ENCODE measurements at places on chromosomes 2 and 18.

- no peak for DNase-seq
Observed at GRCh38 chr2:161918692-161919091, 155.3 kb downstream of the DPP4 start.

- DNase-seq: no peak
Observed at GRCh38 chr18:9779630-9780029, 71.5 kb downstream of the RAB31 start.

DNA sequence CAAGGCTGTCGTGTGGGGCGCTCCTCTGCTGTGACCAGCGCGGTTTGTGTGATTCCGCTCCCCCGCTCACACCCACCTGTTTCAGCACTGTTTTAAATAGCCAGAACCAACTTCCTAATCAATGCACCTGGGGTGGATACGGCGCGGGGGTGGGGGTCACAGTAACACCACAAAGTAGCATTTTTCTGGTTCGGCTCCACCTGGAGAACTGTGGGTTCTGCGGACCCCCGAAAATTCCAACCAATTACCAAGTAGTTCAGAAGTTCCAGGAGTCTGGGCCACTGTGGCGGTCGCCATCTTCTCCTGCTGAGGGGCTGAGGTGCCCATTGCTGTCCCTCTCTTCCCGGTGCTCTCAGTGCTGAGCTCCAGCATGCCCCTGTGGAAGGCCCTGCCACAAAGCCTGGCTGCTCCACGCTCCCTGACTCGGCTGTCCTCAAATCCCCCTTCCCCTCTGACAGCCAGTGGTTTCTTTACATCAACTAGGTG is 79.4 kb downstream of the GFPT1 start:
- no peak for DNase-seq

- no peak for DNase-seq
Observed at GRCh38 chr18:3912705-3913104, 462.7 kb downstream of the TGIF1 start.

DNA sequence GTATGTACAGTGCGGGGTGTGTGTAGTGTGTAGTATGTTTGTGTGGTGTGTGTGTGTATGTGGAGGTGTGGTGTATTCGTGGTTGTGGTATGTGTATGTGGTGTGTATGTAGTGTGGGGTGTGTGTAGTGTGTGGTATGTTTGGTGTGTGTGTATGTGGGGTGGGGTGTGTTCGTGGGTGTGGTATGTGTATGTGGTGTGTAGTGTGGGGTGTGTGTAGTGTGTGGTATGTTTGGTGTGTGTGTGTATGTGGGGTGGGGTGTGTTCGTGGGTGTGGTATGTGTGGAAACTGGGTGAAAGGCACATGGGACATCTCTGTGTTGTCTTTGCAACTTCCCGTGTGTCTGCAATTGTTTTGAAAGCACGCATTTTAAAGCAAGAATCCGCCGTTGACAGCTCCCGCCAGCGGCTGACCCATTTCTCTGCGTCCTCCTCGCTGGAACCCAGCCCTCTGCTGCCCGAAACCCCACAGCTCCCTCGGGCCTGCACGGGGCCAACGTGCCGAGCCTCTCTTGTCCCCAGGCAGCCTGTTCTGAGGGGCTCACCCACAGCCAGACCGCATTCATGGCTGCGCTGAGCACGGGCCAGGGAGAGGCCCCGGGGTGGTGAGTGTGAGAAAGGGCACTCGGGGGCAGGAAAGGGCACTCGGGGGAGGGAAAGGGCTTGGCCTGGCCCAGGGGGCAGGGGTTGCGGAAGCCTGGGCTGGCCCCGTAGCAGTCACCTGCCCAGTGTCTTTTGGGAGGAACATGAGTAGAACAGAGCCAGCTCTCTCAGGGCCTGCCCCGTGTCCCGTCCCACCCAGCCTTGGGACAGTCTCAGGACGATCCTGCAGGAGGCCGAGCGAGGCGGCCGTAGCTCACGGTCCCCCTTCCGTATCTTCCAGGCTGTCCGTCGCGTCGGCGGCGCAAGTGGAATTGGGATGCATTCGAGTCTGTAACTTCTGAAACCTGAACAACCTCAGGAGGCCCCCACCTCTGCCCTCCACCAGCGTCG is 61.4 kb downstream of the TWIST2 start:
- DNase-seq: peak; percentile 19

- DNase-seq: peak; percentile 69
Observed at GRCh38 chr2:71614976-71615766, 161.8 kb downstream of the DYSF start.

GRCh38 chr2:23769364-23769763 is 157.6 kb downstream of the ATAD2B start:
- DNase-seq: no peak

DNA sequence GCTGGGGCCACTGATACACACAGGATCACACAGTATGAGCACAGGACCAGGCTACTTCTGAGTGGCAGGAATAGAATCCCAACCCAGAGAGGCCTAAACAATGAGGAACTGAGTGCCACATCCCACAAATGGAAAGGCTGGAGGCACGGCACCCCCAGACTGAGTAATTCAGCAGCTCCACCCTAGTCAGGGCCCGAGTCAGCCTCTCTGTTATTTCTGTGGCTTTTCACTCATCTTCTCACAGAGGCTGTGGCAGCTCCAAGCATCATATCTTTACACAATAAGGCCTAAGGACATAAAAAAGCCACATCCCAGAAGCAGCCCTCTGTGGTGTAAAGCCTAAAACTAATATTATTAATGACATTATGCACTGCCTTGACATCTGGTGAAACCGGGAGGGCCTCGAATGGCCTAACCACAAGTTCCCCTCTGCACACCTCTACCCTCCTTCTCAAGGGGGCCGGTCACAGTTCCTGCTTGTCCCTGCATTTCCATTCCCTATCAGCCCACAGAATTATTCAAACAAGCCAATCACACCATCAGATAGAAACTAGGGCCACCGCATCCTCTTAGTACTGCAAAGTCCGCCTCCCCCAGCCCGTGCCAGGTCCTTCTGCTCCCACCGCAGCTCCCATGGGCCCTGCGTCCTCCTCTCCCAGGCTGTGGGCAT is 12.5 kb upstream of the MAL start:
- no peak for DNase-seq

- no peak for DNase-seq
Observed at GRCh38 chr2:188850786-188851185, 123.4 kb upstream of the COL3A1 start.

- no peak for DNase-seq
Observed at GRCh38 chr2:134792186-134792585, 46.2 kb upstream of the ACMSD start.

GRCh38 chr18:9614401-9615279 is at the start of gene PPP4R1:
PPP4R1 (minus strand) TSS chr18:9614559; CDS start chr18:9614484, 75 bp downstream.
- DNase-seq: peak; percentile 85

DNA sequence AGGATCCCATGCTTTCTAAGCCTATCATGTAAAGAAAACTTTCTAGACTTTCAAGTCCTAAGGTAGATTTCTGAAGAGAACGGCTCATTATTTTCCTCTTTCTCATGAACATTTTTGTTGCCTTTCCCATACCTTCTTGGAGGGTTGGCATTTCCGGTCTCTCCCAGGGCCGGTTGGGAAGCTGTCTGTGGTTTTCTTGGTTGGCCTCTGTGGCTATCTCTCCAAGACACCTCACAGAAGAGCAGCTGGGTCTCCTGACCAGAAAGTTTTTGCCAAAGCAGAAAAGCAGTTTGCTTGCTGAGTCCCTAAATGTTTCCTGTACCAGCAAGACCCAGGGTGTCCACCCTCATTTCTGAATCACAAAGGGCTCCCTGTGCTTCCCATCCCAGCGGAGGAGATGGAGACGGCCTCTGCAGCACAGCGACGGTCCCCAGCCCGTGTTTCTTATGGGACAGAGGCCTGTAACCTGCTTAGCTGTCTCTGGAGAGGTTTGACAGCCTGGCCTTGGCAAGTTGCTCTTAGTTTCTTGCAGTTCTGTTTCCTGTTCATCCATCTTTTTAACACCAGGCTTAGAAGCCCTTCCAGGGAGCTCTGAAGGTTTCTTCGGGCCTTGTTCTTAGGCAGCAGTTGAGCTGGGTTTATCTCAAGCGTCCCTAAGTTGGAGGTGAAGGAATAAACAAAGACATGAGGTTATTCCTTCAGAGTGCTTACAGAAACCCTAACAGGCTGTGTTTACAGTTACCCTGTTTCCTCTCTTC is 39.8 kb downstream of the GREB1 start:
- no peak for DNase-seq

GRCh38 chr2:94970353-94970752 is 55.2 kb upstream of the MAL start:
- no peak for DNase-seq

DNA sequence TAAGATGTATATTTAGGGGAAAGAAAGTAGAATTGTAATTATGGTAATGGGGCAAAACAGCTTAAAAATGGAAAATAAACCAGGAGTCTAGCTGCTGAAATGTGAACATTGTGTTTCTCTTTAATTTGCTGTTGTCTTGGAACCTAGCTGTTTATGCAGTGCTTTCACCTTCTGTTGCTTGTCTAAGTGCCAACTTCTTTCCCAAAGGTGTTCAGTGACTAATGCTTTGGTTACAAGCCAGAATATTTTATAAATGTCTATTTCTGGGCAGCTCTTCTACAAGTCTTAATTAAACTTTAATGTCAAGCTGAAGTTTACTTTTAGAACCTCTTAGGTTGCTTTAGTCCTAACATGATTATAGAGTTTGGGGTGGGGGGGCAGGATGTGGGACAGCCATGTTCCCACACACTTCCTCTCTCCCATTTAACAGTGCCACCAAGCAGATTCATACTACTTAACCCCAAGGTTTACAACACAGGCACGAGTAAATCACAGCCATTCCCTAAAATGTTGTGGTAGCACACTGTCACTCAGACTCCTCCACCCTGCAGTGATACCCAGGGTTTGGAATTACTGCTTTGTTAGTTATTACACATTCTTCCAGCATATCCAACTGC is 60.6 kb downstream of the ITGA4 start:
- no peak for DNase-seq

- DNase-seq: no peak
Observed at GRCh38 chr2:204280262-204280668, 265.0 kb upstream of the PARD3B start.

GRCh38 chr2:119751706-119752105 is 8.0 kb upstream of the PTPN4 start:
- DNase-seq: no peak

GRCh38 chr2:178845566-178846457 is 38.6 kb upstream of the TTN start:
- no peak for DNase-seq

DNA sequence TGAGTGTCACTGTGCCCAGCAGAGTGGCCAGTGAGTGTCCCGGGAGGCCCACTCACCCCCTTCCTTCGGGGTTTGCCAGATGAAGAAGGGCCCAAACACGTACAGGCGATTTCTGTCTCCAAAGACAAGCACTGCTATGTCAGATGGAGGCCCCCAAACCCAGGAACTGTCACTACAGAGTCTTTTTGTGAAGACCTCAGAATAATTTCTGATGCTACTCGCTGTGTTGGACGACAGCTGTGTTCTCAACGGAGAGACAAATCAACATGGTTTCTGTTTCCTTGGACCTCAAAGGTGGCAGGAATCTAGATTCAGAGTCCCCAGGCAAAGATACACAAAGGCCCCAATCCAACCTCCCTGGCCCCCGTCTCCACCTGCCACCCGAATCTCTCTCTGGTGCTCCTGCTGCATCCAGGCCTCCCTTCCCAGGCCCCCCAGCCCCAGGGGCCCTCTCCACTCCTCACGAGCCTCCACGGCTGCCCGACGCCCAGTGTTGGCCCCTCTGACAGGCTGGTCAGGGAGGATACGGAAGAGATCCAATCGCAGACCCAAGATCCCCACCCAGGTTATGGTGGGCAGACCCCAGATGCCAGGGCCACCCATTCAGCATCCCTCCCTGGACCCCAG is 2.4 kb upstream of the GPR17 start:
- no peak for DNase-seq

- DNase-seq: no peak
Observed at GRCh38 chr2:38016219-38016618, 59.7 kb downstream of the CYP1B1 start.

DNA sequence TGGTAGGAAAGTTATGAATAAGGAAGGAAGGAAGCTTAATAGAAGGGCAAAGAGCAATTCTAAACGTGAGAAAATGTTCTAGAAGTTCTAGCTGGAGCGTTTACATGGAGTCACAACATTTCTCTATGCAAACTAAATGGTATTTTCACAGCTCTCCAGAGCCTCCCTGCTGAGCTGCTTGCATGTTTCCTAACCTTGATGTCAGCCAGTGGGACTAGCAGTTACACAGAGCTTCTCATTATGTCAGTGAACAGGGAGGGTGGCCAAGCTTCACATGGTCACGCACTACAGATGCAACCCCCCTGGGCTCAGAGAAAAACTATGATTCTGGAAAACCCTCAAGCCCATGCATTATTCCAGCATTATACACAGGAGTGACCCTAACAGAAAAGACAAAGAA is 153.4 kb upstream of the CCDC150 start:
- no peak for DNase-seq

- DNase-seq: no peak
Observed at GRCh38 chr18:2979871-2980790, 32.8 kb downstream of the LPIN2 start.

DNA sequence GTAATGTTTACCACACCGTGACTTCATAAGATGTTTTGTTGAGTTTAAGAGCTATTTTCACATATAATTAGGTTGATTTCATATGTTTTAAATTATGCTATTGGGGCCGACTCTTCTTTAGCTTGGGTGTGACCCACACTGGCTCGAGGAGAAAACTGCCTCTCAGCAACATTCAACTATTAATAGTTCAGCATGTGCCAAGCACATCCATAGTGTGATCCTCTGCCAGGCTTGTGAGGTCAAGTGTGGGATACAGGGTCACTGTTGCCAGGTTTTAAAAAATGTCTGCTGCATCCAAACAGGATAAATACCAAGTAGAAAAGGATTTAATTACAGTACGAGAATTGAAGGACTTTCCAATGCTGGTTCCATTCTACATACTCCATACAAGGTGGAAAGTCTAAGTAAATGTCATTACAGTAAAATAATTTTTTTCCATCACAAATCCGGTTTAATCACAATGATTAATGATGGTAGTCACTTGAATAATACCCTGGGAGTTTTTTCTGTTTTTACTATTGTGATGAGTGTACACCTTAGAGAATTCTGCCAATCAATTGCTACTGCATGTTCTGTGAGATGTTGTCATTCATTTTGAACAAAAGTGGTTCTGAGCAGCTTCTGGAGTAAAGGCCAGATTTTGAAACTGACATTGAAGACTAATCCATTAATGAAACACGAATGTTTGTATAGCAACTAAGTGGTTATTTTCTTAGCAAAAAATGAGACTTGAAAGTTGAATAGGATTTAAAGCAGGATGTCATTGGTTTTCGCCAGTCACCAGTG is 84.5 kb downstream of the ABI2 start:
- DNase-seq: no peak

DNA sequence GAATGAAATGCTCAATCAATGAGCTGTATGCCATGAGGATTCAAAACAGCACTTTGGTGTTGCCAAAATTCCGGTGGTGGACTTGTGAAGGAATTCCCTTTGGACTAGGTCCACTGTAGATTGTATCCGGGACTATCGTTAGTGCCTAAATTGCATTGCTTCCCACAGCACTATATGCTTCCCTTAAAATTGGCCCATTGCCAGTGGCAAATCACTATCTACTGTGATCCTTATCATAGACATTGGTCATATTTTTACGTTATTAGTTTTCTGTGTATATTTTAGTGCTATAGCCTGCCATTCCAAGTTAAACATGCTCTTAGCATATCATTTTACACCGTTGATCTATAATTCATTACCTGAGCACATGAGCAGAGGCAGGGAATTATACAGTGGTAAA is 1.7 kb downstream of the PJVK start:
- DNase-seq: no peak

Measured in upper lobe of left lung (tissue), 6 donors.